RPMI7951 (cell line): ENCODE measurements at places on chromosomes 16 and 17.

- no peak for DNase-seq
These were observed 21.4 kb downstream of the NTAN1 start for GRCh38 chr16:15034266-15035162.

- no peak for DNase-seq
These were observed 59.2 kb downstream of the B9D1 start for GRCh38 chr17:19303367-19303776.

DNA sequence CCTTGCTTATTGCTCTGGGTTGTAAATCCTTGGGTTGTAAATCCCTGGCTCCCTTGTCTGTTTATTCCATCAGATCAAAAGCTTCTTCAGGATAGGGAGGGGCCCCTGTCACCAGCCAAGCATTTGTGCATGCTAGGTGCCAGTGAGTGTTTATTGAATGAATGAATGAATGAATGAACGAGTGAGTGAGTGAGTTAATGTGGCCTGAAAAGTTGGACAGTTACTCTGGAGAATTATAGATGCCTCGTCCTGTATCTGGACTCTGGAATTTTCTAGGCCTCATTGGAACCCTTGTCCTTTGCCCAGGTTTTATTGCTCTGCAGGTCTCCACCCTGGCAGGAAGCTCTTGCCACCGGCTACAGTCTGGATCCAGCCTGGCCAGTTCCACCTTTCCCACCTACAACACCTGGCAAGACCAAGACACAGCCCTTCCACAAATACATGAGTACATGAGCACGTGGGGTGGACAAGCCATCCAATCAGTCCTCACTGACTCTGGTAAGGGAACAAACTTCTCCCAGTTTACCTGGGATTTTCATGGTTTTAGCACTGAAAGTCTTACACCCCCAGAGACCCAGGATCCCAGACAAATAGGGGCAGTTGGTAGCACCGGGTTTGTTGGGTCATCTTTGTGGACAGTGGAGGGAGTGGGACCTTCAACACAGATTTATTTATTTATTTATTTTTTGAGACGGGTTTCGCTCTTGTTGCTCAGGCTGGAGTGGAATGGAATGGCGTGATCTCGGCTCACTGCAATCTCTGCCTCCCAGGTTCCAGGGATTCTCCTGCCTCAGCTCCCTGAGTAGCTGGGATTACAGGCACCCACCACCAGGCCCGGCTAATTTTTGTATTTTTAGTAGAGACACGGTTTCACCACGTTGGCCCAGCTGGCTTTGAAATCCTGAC is 14.7 kb upstream of the CDH1 start:
- DNase-seq, result no peak

DNA sequence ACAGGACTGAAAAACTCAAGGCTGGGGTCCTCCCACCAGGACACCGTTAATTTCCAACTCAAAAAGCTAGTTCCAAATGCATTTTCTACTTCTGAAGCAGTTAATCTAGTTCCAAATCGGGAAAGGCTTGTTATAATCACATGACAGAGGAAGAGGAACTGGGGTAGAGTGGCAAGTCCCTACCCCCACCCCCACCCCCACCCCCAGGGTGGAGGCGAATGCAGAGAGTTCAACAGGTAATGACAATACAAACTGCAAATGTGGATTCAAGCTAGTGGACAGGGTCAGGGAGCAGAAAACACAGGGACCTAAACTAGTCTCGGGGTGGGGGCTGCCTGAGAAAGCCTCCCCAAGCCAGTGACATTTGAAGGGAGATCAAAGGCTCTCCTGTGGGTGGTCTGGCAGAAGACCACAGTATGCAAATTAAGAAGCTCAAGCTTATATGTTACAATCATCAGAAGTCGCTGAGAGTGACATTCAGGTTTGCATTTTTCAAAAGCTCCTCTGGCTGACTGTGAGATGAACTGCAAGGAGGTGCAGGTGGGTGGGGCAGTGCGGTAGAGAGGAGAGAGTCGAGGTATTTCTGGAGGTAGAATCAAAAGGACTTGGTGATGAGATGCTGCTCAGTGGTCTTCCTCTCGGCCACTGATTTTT is 56.4 kb upstream of the SLC25A19 start:
- no peak for DNase-seq

DNA sequence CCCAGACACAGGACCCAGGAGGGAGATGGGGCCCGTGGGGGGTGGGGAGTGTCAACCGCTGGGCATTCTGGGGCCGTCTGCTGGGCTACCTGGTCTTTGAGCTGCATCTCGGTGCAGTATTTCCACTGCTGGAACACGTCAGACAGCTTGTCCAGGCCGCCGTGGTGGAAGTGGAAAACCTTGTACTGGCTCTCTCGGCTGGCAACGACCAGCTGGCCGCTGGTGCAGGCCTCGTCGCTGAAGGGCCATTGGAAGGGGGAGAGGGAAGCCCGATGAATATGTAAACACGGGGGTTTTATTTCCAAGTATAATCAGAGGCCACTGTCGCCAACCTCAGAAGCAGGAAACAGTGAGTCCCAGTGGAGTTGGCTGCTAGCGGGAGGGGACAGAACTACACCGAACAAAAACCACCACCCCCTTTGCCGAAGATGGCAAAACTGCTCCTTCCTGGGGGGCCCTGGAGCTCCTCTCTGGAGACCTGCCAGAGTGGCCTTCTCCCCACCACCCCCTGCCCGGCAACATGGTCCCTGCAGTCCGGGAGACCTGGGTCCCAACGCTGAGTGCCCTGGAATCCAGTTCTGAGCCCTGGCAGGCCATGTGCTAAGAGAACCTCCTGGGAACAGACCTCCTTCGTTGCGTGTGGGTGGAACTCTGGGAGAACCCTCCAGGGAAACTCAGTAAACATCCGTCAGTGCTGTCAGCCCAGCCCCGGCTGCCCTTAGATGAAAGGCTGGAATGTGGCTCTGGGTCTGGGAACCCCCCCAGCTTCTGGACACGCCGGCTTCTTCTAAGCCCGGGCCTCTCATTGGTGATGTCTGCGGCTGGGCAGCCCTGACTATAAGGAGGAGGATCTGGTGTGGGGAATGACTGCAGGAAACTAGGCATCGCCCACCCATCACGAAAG is 84.1 kb downstream of the TBC1D16 start:
- DNase-seq, result peak; percentile 95

GRCh38 chr17:27553019-27553511 is 77.9 kb upstream of the LGALS9 start:
- DNase-seq, result no peak

- no peak for DNase-seq
These were observed 642 bp downstream of the ZNF205 start for GRCh38 chr16:3112881-3113574.

GRCh38 chr17:66435182-66435581 is 132.8 kb downstream of the PRKCA start:
- DNase-seq, result no peak

DNA sequence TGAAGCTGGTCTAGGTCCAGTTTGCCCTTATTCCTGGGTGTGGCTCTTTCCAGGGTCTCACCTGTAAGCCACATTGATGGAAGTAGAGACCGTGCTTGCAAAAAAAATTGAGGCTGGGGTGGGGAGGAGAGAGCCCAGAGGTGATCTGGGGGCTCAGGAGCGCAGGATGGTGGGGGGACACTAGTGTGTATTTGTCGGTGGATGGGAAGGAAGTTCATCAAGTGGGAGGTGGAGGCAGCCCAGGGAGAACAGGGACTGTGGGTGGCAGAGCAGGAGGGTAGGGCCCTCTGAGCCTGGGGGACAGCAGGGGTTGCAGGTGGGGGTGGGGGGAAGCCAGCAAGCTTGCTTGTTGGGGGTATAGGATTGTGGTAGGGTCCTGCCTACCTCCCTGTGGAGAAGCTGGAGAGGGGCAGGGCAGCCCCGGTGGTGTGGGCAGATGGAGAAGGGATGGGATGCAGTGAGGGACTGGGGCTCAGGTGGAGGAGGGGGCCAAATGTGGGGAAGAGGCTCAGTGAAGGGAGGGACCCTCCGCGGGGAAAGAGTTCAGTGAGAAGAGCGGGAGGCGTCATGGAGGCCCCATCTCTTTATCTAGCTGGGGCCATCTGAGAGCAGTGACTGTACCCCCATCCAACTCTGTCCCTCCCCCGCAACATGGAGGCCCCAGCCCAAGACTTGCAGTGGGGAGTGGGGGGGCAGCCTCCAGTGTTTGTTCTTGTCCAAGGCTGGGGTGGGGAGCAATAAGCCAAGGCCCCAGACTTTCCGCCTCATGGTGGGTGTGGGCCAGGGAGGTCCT is 17.2 kb upstream of the TMEM92 start:
- DNase-seq, result no peak

GRCh38 chr17:58884161-58884560 is 128.5 kb downstream of the PPM1E start:
- DNase-seq, result no peak

DNA sequence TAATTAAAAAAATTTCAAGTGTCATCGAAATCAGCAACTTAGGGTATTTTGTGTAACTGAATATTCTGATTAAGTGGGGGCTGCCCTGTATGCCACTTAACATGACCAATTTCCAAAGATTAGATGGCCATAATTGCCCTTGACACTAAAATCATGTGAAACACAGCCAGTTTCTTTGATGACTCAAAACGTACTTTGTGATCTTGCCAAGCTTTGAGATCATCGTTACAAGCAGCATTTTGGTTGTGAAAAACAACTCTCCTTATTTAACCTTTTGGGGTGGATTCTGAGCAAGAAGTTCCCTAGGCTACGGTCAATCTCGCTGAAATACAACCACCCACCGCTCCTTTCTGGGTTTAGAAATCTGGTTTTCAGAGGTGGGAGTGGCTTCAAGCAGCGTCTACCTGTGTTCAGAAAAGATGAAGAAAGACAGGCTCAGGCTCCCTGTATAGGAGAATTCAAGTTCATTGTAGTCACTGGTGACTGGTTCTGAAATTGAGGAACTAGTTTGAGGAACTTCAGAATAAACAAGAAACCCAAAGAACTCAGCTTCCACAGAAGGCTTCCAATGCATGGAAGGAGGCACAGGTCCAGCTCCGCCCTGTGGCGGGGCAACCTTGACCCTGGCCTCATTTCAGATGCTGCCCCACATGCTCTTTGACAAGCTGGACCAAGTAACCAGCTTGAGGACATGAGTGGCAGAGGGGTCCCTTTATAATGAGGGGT is 9.4 kb downstream of the MAP3K14 start:
- peak; percentile 90 for DNase-seq

GRCh38 chr17:732902-733720 is 715 bp downstream of the TLCD3A start:
- peak; percentile 30 for DNase-seq

GRCh38 chr16:59597269-59597668 is 863.2 kb upstream of the GOT2 start:
- no peak for DNase-seq

- DNase-seq, result peak; percentile 62
These were observed 192.8 kb downstream of the MAP2K6 start for GRCh38 chr17:69607162-69607834.

- DNase-seq, result no peak
These were observed 8.9 kb downstream of the CFAP20 start for GRCh38 chr16:58120234-58120633.

DNA sequence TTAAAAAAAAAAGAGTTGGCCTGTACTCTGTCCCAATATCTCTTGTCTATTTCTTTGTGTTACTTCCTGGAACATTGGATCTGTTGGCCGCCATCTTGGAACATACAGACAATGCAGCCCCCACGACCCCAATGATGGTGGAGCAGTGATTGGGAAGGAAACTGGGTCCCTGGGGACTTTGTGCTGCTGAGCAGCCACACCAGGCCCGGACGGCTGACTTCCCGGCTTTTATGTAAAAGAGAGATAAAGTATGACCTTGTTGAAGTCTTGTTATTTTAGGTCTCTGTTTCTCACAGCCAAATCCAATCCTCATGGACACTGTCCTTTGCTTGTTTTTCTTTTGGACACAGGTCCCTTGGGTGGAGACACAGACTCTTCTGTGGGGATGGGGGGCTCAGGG is 204.5 kb downstream of the SALL1 start:
- DNase-seq, result no peak

DNA sequence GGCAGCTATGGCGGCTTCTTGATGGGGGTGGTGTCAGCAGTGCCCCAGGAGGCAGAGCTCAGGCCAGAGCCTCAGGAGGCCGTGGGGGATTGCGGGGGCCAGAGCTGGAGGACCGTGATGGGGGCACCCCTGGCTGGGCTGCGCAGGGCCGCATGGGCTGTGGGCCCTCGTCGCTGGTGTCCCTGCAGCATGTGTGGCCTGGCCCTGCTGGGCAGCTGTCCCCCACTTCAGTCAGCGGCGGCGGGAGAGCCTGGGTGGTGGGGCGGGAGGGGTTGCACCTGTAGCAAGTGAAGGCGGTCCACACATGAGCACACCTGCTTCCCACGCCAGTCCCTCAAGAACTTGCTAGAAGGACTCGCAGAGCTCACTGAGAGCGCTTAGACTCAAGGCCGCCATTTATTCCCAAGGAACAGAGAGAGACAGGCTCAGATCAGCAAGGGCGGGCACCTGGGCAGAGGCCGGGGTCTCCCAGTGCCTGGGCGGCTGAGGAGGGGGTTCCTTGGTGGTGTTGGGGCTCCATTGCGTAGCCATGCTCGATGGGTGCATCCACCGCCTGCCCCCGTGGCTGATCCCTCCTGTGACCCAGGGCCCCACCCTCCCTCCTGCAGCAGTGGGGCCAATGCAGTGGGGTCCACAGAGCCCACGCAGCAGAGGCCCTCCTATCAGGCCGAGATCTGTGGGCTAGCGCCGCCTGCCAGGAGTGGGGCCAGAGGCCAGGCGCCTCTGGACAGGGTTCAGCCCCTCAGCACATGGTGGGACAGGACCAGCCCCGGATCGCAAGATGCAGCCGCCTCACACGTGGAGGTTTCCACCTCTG is 15.7 kb downstream of the PRSS27 start:
- no peak for DNase-seq

- no peak for DNase-seq
These were observed 228.5 kb downstream of the CCDC182 start for GRCh38 chr17:57516290-57517230.

DNA sequence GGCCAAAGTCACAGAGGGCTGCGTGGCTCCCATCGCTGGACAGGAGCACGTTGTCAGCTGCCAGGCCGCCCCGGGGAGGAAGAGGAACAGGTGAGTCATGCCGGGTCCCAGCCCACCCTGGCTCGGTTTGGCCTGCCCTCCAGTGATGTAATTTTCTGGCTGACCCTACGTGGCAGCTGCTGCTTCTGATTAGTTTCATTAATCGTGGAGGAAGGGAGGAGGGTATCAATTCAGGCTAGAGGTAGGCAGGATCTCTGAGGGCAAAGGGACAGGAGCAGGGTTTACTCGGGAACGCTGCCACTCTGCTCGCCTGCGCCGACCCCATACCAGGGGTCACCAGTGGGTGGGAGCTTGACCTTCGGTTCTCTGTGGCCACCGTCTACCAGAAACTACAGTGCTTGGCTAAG is 11.7 kb upstream of the SPATA32 start:
- DNase-seq, result no peak

GRCh38 chr17:59365383-59365981 is 34.0 kb downstream of the YPEL2 start:
- DNase-seq, result no peak

DNA sequence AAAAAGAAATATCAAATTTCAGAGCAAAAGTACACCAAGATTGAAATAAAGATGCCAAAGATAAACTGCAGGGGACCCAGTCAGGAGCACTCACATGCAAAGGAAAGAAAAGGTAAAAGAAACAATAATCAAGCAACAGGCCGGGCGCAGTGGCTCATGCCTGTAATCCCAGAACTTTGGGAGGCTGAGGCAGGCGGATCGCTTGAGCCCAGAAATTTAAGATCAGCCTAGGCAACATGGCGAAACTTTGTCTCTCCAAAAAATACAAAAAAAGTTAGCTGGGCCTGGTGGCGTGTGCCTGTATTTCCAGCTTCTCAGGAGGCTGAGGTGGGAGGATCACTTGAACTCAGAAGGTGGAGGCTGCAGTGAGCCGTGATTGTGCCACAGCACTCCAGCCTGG is 107.6 kb upstream of the SMURF2 start:
- no peak for DNase-seq
